ENCODE measurements at places on chromosomes 16 and 17.

DNA sequence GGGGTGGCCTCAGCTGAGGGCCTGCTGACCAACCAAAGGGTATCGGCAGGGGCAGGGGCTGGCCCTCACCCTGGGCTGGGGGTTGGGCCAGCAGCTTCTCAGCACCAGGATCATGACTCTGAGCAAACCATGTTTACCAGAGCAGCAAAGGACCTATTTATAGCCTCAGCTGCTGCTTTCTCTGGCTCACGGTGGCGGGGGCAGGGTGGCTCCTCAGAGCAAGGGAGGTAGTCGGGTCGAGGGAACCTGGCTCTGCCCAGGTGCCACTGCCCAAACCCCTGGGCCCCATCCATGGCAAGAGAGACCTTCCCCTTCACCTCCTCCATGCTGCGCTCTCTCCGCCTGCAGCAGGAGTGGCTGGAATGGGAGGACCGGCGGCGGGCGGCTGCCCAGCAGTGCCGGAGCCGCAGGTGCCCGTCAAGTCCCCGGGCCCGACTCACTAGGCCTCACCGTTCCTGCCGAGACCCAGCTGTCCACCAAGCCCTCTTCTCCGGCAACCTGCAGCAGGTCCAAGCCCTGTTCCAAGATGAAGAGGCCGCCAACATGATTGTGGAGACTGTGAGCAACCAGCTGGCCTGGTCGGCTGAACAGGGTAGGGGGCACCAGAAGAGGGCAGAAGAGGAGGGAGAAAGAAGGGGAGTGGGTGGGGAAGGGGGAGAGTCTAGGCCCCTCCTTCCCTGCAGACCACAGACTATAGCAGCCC is at the start of gene ASB16:
TSS of gene ASB16 (plus strand) at position 206 of the 703 bp plus-strand sequence. CDS start at position 292, 86 bp downstream.
- no peak for DNase-seq

- no peak for DNase-seq
These were observed 92.1 kb downstream of the TBC1D16 start for GRCh38 chr17:79943347-79944241.

DNA sequence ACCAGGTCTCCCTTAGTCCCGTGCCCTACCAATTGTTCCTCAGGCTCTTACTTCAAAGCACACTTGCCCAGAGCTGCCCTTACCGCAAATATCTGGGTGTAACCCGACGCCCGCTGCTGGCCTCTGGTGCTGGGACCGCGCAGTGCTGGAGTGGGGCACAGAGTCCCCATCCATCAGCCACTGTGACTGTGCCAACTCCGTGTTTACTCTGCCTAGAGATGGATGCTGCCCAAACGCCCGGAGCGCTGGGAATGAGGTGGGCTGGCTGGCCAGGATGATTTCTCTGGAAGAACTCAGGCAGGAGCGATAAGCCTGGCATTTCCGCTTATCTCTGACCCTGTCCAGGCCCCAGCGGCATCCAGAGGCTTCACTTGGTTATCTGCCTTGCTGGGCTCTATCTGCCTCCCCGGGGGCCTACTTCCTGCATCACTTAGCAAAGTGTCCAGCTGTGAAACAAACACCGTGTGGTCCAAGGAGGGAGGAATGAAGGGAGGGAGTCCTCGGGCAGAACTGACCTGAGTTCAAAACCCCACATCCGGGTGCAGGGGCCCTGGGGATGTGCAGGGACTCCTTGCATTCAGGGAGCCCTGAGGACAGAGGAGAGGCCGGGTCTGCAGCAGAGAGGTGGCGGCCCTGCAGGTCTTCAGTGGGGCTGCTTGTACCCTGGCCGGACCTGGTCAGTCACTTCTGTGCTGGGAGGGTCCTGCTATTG is 9.4 kb upstream of the MYLK3 start:
- no peak for DNase-seq

DNA sequence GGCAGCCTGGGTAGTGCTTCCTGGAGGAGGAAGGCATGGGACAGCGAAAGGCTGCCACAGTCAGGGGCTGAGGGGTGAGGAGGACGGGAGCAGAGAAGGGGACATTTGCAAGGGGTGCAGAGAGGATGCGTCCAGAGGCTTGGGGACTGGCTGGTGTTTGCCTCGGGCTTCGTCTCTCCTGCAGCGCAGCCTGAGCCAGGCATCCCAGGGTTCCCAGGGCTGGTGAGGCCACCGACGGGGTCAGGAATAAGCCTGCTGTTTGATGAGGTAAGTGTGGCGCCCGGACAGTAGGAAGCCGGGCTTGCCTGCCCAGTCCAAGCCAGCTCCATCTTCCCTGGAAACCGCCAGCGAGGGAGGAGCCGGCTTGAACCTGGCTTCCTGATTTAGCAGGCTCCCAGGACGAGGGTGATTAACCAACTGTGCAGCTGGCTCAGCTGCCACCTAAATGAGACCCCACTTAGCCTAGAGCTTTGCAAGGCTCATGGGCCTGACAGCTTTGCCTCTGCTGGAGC is 47.8 kb downstream of the PITPNM3 start:
- no peak for DNase-seq

DNA sequence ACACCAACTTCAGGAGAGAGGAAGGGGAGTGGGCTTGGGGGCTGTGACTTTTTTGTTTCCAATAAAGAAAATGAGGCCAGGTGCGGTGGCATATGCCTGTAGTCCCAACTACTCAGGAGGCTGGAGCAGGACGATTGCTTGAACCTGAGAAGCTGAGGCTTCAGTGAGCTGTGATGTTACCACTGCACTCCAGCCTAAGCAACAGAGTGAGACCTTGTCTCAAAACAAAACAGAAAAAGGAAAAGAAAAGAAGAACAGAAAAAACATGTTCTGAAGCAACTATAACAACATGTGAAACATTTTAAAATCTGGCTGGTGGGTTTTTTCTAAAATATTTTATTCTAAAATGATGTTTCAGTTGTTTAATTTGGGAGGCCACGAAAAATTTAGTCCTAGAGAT is 554.0 kb upstream of the ZFHX3 start:
- DNase-seq = no peak

DNA sequence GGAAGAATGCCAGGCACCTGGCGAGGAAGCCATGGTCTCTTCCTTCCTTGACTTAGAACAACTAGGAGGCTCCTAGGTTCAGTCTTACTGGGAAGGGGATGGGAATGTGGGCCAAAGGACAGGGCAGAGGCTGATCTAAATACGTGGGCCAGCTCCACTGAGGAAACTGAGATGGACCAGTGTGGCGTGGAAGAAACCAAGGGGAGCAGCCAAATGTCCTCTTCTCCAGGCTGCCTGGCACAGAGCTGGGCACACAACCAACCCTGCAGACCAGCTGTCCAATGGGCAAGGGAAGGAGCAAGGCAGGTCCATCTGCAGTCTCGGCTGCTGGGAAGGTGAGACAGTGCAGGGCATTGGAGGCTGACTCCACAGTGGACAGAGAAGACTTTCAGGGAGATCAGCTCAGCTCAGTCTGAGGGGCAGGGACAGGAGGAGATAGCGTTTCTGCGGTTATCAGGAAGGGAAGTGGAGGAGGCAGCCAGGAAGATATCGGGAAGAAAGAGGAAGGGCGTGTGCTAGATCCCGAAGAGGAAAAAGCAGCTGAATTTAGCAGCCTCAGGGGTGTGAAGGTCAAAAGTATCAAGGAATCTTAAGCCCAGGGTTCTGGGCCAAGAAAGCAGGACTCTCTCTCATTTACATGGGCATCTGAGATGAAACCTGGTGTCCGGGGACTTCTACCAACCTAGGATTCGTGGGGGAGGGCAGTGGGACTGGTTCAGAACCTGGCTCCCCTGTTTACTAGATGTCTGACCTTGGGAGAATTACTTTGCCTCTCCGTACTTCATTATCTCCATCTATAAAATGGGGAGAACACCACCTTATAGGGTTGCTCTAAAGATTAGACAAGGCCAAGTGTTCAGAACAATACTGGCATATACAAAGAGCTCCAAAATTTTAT is 1.8 kb downstream of the KIFC3 start:
- no peak for DNase-seq

DNA sequence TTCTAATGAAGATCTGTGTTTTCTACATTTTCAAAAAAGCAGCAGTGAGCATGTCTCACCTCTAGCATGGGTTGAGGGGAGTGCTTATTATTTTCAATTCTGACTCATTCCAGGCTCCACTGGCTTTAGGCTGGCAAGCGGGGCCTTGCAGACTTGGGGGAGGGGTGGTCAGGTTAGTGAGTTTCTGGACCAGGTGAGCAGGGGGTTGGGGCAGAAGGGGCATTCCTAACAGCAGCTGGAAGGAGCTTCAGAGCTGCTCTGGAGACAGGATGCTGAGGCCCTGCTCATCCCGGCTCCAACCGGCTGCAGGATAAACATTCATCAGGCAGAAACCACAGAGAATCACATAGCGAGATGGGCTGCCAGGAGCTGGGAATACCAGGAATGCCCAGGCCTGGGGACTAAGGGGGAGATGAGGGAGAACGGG is 10.5 kb upstream of the KRT19 start:
- DNase-seq = no peak

DNA sequence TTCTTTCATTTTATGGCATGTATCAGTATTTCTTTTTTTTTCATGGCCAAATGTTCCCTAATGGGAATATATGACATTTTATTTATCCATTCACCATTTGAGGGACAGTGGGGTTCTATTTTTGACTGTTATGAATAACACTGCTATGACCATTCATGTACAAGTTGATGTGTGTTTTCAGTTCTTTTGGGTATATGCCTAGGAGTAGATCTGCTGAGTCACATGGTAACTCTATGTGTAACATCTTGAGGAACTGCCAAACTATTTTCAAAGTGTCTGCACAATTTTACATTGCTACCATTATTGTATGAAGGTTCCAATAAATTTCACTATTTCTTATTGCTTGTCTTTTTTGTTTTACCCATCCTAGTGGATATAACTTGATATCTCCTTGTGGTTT is 223.0 kb downstream of the TANC2 start:
- DNase-seq = no peak

DNA sequence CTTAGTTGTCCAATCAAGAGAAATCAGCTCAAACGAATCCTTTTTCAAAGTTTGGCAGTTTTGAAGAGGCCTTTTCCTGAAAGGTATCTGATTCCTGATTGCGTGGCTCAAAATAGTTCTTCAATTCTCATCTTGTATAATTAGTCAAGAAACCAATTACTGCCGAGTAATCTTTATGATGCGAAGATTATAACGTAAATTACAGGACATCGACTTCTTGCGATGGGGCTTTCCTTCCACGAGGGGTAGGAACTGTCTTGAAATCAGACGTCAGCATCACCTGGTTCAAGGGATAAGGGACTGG is 644 bp upstream of the ARL2BP start:
- no peak for DNase-seq

DNA sequence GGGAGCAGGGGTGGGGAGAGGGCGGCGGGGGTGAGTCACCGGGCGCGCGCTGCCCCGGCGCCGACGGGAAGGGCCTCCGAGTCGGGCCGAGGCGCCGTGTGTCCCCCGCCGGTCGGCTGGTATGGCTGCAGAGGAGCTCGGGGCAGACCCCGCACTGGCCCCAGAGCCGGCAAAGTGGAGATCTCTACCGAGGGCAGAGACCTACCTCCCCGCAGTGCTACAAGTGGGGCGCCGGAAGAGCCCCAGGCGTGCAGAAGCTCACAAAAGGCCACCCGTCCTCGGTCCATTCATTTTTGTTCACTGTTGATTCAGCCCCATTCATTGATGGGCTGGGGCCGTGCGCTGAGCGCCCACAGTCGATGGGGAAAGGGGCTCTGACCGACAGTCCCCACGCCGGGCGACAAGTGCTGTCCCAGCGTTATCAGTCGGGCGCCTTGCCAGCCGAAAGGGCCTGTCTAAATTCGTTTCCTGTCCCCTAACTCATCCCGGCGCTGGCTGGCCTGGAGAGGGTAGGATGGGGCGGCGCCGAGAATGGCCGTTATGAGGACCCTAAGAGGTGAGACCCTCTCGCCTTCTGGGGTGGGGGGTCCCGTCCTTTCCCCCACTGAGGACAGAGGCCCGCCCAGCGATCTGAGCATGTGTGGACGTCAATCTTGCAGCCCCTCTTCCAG is 709 bp upstream of the ENO3 start:
- no peak for DNase-seq

GRCh38 chr17:42271006-42271778 is 5.0 kb downstream of the STAT5B start:
- no peak for DNase-seq

GRCh38 chr17:17121162-17121561 is 78.9 kb downstream of the MPRIP start:
- no peak for DNase-seq

GRCh38 chr17:17576772-17577234 is 14.7 kb downstream of the PEMT start:
- no peak for DNase-seq

- no peak for DNase-seq
These were observed 21.6 kb upstream of the ATP2A3 start for GRCh38 chr17:3985846-3986245.

DNA sequence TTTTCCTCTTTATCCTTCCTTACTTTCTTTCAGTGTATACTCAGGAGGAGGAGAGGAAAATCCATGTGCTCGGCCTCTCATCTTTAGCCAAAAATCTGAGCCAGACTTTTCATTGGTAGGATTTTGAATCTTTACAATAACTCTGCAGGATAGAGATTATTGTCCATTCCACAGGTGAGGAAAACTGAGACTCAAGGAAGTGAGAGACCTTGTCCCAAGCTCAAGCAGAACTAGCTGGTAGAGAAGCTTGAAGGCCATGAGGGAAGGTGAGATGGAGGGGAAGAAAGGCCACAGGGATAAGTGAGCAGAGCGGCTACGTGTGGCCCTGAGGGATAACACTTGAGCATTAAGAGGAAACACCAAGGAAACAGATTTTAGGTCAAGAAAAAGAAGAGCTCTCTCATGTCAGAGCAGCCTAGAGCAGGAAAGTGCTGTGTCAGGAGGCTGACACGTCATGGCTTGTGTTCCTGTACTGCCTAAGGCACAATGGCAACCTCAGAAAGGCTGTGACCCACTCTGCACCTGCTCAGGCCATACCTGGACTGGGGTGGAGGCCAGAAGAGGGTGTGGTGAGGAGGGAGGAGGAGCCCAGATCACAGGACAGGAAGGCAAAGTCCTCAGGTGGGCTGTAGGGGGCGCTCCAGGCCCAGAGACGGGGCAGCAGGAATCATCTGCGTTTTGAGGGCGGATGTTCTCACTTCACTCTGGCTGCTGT is 11.9 kb downstream of the MT4 start:
- no peak for DNase-seq

GRCh38 chr17:64250233-64250835 is 12.7 kb downstream of the TEX2 start:
- no peak for DNase-seq

DNA sequence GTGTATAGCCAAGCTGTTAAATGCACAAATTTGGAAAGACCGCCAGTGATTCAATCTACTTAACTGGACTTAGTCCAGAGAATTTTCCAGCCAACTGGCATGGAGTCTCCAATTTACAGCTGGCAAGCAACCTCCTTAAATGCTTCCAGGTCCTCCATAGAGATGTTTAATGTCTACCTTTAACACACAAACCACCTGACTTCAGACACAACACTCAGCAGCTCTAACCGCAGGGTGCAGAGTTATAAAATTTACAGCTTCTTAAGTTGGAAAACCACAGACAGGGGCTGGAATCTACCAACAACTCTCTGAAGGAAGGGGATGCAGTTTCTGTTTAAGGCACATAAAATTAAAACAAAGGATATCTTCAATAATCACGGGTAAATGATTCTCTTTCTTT is 106.9 kb downstream of the SYCE1L start:
- DNase-seq = no peak
